ENCODE measurements at places on chromosomes 7 and 10.

- DNase-seq, result no peak
Observed at GRCh38 chr10:4720463-4720862, 105.5 kb upstream of the AKR1E2 start.

GRCh38 chr10:61543831-61544230 is 90.7 kb upstream of the TMEM26 start:
- no peak for DNase-seq

DNA sequence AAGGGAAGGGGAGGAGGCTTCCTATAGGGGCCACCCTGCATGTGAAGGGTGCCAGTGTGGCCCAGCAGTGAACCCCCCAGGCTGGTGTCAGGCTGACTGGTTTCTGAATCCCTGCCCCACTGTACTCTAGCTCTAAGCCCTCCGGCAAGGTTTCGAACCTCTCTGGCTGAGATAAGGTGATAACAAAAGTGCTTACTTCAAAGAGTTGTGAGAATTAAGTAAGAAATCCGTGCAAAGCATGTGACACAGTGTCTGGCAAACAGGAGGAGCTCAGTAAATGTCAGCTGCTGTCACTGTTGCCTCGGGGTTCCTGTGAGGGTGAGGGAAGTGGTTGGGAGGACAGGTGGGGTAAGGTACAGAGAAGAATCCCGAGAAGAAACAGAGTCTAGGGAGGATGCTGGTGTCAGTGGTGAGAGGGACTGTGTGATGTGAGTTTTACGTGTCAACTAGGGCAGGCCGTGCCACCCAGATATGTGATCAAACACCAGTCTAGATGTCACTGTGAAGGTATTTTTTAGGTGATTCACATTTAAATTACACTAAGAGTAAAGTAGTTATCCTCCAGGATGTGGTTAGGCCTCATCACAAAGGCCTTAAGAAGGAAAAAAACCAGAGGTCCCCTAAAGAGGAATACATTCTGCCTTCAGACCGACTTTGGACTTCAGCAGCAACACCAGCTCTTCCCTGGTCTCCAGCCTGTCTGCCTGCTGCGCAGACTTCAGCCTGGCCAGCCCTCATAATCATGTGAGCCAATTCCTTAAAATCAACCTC is 64.4 kb downstream of the BPGM start:
- peak; percentile 80 for DNase-seq

- DNase-seq, result no peak
Observed at GRCh38 chr7:66202441-66202840, 2.7 kb upstream of the TPST1 start.

DNA sequence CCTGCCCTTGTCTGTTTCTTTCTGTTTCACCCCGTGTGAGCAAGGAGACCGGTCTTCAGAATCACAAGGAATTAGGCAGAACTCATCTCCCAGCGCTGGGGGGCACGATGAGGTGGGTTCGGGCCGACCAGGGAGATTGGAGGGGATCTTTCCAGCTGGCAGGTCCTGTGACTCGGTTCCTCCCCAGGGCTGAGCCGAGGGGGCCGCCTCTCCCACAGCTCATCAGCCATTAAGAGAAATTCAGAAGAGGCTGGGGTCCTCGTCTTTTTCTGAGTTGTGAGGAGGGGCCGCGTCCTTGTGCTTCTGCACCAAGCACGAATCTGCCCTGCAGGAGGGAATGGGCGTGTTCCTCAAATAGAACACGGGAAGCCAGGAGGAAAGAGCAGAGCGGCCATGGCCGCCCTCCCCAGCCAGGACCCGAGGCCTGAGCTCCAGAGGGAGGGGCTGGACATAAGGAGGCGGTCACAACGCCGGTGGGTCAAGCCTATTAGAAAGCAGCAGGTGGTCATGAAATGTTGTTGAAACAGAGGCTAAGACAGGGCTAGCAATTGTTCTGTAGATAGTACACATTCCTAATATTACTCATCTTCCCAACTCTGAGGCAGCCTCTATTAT is 125.3 kb downstream of the ADARB2 start:
- DNase-seq, result no peak

DNA sequence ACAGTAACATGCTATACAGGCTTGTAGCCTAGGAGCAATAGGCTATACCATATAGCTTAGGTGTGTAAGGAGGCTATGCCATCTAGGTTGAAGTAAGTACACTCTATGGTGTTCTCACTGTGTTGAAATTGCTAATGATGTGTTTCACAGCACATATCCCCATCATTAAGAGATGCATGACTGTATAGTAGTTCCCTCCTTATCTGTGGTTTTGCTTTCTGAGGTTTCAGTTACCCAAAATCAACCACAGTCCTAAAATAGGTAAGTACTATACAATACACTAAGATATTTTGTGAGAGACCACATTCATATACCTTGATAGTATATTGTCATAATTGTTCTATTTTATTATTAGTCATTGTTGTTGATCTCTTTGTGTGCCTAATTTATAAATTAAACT is 12.7 kb downstream of the FZD1 start:
- no peak for DNase-seq

DNA sequence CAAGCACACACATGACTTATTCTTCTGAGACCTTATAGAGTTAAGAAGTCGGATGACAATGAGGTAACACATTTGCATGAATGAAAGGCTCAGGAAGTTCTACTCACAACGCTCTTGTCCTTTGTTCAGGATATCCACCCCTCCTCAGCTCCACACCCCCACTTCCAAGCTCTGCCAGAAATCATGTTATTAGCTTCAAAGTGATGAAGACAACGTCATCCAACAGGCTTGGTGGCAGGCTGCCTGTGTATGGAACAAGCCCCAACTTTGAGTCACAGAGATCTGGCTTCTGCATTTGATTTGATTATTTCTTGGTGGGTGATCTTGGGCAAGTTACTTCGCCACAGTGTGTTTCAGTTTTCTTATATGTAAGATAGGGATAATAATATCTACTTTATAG is 12.4 kb upstream of the BMPER start:
- no peak for DNase-seq

- DNase-seq, result no peak
Observed at GRCh38 chr7:116986611-116987565, 33.6 kb downstream of the ST7 start.

Data from CD4-positive, alpha-beta T cell treated with Interleukin-17A for 4 hours (primary cell).